Esophagus mucosa (tissue), 1 donor: ENCODE measurements at places on chromosomes 2 and 18.
A peak's percentile ranks its signal among the peaks of the same experiment; 100 is the strongest.

GRCh38 chr18:77359561-77360314 lies 110.1 kb downstream of the GALR1 start:
- ATAC-seq, result no peak

- peak; percentile 10 for ATAC-seq
Observed at GRCh38 chr2:96874198-96874831, 4.4 kb upstream of the SEMA4C start.

DNA sequence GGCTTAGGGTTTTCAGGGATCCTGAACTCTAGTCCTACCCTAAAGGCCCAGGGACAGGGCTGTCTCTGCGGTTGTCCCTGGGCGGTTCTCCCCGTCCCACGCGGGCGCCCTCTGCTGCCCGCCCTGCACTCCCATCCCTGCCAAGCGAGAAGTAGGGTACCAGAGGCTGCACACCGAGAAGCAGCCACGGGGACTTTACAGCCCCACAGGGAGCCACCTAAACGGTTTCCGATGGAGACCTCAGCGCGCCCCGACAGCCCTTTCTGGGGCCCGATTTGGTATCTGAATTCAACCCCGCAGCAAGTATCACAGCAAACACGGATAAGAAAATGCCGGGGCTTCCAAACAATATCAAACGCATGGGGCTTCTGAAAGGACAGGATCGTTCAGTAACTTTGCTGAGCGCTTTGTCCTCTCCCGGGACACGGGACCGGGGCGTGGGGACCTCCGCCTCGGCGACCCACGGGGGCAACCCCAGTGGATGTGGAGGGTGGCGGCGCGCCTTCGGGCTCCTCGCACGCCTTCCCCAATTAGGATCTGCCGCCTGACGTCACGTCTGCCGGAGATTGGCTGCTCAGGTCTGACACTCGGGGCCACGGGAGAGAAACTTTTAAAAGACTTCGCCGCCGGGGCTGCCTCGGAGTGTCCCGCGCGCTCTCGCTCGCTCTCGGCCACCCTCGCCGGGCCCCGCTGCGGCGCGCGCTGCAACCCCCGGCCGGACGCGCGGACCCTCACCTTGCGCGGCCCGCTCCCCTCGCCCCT lies at the start of gene LTBP1:
LTBP1 (plus strand) TSS at position 640 of the 762 bp plus-strand sequence. CDS start 372 bp downstream, outside the sequence.
- ATAC-seq, result peak; percentile 83

- ATAC-seq, result peak; percentile 85
Observed at GRCh38 chr2:35035883-35036282, 1319.7 kb upstream of the CRIM1 start.

- no peak for ATAC-seq
Observed at GRCh38 chr18:68355637-68356036, 359.3 kb downstream of the TMX3 start.

DNA sequence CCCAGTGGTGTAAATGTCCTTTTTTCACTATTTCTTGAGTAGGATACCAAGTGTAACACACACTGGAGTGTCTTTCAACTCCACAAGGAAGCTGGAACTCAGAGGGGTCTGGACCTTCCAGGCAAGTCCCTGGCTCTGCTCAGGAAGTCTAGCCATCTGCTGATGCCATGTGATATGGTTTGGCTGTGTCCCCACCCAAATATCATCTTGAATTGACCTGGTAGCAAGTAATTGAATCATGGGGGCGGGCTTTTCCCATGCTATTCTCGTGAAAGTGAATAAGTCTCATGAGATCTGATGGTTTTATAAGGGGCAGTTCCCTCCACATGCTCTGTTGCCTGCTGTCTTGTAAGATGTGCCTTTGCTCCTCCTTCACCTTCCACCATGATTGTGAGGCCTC lies 99.4 kb upstream of the CDC42EP3 start:
- no peak for ATAC-seq

- ATAC-seq, result no peak
Observed at GRCh38 chr2:176163672-176164056, 6.6 kb downstream of the HOXD3 start.

DNA sequence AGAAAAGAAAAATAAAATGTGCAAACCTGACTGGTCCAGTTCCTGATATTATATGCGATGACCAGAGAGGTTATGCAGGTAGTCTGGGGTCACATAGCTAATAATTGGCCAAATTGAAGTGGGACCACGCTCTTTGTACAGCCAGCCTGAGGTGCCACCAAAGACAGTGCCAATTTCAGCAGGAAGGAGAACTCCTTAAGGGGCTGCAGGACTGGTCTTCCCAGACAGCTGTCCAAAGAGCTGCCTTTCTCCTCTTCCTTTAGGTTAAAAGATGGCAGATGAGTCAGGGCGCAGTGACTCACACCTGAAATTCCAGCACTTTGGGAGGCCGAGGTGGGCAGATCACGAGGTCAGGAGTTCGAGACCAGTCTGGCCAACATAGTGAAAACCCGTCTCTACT lies 95.5 kb downstream of the ACKR3 start:
- ATAC-seq, result no peak

DNA sequence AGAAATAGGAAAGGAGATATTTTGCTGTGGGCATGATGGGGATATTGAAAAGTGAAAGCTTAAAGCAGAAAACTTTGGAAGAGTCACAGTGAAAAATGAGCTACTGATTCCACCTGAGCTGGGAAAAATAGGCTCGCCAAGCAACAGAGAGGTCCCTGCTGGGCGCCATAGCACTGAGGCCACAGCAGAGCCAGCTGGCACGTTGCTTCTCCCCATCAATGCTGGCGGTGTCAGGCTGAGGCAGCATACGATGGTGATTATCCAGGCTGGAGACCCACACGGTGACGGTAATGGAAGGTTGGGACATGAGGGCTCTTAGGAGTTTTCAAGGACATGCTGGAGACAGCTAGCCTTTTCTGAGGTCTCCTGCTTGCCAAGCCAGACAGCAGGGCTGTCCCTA lies 25.8 kb upstream of the DTNB start:
- ATAC-seq, result no peak

- ATAC-seq, result no peak
Observed at GRCh38 chr2:167192833-167193232, 304.6 kb downstream of the XIRP2 start.

- peak; percentile 94 for ATAC-seq
Observed at GRCh38 chr2:67289921-67290371, 107.2 kb upstream of the ETAA1 start.

- no peak for ATAC-seq
Observed at GRCh38 chr2:18763338-18763737, 174.0 kb upstream of the NT5C1B start.

DNA sequence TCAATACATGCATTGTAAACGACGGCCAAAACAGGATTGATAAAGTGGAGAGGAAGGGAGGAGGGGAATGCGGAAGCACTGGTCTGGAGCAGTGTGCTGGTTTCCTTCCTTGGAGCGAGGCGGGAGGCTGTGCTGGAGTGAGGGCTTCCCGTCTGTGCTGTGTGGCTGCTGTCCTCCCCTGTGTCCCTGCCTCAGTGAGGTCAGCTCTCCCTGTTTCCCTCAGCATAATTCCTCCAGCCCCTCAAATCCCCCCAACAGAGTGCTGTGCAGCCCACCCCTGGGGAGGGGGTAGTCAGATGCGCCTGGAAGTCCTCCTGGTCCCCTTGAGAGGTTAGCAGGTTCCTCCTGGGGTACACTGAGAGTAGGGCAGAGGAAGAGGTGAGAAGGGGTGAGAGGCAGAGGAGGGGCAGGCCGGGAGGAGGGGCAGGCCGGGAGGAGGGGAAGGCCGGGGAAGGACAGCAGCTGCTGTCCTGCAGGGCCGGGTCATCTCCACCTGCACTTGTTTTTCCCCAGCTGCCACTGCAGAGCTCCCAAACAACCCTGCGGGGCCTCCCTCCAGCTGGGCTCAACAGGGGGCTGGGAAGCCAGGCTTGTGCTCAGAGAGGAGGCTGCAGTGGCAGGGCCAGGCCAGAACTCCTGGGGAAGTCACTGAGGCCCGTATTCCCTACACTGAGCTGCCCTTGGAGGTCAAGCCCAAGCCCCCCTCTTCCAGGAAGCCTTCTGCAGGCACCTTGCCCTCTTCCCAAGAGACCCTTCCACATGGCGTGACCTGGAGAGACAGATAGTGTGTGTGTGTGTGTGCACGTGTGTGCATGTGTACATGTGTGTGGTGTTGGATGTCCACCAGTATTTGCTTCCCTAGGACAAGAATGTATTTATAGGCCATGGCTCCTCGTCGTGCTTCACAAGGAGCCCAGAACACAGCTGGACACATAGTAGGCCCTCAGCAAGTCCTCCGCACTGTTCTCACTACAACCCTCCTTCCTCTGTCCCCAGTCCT lies 13.2 kb upstream of the ATP6V1B1 start:
- ATAC-seq, result no peak
